CD4-positive, alpha-beta T cell treated with Interleukin-6 for 4 hours (primary cell): ENCODE measurements at places on chromosomes 2 and 18.

DNA sequence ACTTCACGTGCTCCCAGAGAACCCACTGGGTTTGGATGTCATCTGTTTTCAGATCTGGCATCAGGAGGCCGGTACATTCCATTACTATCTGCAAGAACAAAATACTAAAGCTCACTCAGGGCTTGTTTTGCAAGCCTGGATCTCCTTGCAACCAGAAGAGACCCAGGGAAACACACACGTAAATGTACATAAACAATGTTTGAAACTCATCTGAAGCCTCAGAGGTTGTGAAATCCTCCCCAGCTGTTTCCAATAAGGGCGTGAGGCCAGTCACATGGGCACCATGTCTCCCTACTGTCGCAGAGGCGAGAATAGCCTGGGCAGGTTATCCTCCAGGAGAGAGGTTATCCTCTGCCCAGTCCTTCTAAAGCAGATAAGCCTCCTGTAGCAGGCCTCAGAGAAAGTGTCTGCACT, 186.9 kb downstream of the GFPT1 start:
- DNase-seq, result no peak

GRCh38 chr2:192157776-192158175, 37.0 kb downstream of the TMEFF2 start:
- no peak for DNase-seq

GRCh38 chr2:125424266-125424785, 1231.6 kb upstream of the GYPC start:
- no peak for DNase-seq

DNA sequence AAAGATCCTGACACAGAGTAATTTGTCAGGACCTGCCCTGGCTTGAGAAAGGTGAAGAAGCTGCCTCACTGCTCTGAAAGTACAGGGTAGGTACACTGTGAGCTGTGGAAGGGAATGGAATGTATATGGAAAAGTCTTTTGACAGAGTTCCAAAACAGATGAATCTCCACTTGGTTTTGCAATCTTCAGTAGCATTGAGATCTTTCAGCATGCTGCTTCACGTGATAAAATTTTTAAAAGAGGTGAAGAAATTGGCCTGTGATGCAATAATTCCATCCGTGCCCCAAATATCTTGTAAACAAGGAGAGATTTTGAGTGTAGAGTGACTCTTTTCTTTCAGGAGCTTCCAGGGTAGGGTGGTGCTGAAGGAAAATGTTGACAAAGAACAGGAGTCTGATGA, 123.1 kb downstream of the OSR1 start:
- no peak for DNase-seq

DNA sequence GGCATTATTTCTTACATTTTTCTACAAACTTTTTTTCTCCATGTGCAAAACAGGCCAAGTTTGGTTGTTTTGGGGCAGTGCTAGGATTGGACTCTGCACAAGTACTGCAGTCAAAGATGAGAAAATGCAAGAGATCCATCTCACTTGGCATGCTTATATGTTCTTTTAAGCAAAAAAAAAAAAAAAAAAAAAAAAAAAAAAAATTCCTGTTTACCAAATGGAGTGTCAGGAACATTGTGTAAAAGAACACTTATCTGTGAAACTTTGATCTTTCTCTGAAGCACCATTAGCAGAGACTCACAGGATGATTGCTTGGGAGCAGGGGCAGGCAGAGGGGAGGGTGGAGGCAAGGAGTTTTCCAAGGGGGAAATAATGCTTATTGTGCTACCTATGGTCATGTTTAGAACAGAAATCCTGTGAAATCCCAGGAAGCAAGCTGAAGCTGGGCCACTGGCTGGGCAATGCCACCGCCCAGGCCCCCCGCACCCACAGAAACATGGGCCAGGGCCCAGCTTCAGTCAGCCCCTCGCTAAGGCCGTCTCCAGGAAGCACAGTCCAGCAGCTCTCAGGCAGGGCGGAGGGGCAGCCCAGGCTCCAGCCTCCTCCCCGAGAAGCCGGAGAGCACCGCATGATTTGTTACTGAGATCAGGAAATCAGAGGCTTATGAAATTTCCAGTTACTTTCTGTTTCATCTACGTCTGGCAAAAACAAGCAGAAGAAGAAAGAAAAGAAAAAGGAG, 229.4 kb downstream of the ZNF516 start:
- no peak for DNase-seq
